ENCODE measurements at places on chromosomes 4 and X.
A peak's percentile ranks its signal among the peaks of the same experiment; 100 is the strongest.

DNA sequence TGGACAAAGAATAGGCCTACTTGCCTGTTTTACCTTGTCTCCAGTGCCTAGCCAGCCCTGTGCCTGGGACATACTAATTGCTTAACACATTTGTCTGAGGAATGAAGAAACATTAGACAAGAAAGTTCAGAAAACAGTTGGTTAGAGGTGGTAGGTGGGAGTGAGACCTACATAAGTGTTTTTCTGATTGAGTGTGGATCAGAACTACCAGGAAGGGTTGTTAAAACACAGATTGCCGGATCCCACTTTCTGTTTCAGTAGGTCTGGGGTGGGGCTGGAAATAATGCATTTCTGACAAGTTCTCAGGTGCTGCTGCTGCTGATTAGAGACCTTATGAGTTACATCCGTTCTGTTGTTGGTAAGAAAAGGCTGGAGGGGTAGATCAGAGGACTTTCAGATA is 5.7 kb upstream of the JADE1 start:
- peak; percentile 4 for DNase-seq

- no peak for DNase-seq
Observed at GRCh38 chrX:133185938-133186337, 32.2 kb downstream of the TFDP3 start.

- no peak for DNase-seq
Observed at GRCh38 chr4:187711586-187711985, 284.0 kb upstream of the ZFP42 start.

DNA sequence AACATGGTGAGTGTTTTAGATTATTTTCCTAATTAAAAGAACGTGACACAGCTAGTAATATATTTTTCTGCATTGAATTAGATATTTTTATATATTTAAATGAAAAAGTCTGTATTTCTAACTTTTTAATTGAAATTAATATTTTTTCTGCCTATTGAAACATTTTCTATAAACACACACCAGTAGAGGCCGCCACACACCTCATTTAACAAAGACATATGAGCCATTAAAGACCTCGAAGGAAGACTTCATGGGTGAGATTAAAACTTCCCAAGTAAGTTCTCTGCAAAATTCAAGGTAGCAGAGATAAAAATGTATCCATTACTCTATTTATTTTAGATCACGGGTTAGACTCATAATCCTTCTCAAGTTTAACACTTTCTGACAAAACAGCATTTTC is 8.3 kb downstream of the SLITRK2 start:
- DNase-seq = no peak

GRCh38 chr4:113141901-113142346 is 92.5 kb downstream of the ANK2 start:
- no peak for DNase-seq

GRCh38 chrX:70921709-70922352 is 9.1 kb downstream of the SLC7A3 start:
- DNase-seq = no peak

DNA sequence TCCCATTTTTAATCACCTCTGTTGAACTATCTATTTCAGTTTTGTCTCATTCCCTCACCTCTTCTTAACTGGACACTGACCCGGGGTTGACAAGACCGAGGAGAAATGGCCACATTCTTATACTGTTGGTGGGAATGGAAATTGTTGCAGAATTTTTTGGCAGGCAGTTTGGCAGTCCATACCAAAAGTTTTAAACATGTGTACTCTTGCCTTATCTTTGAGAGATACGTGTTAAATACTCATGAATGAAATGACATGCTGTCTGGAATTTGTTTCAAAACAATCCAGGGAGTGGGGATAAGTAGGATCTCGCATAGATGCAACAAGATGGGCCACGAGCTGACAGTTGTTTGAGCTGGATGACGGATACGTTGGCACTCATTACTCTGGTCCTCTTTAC is 12.1 kb downstream of the FGFBP1 start:
- DNase-seq = no peak

- DNase-seq = no peak
Observed at GRCh38 chrX:18426004-18426320, 554 bp downstream of the CDKL5 start.

DNA sequence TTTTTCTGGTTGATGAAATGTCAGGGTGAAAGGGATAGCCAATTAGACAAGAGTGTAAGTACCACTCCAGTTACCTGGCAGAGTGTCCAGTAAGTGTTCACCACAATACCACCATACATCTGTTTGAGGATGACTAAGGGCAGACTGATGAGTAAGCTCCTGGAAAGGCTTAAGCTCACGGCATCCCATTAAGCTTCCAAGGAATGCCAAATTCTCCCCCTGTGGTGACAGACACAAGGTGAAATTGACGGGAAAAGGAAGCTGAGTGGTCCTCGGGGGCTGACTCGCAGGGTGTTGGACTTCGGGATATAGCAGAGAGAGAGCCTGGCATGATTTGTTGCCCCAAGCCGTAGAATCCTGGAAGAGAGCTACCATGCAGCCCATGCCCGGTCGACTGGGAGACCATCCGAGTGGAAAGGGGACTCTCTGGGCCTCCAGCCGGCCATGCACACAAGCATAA is 7.6 kb upstream of the BST1 start:
- no peak for DNase-seq

GRCh38 chr4:139361301-139361700 is 59.0 kb upstream of the NDUFC1 start:
- DNase-seq = no peak

DNA sequence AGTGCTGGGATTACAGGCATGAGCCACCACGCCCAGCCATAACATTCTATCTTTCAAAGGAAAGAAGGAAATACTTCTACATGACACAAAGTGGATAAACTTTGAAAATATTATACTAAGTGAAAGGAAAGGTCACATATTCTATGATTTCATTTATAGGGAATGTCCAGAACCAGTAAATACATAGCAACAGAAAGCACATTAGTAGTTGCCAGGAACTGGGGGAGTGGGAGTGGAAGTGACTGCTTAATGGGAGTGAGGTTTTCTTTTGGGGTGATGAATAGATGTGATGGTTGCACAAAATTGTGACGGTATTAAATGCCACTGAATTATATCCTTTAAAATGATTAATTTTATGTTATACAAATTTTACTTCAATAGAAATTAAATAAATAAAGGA is 95.7 kb upstream of the IL15 start:
- DNase-seq = no peak

DNA sequence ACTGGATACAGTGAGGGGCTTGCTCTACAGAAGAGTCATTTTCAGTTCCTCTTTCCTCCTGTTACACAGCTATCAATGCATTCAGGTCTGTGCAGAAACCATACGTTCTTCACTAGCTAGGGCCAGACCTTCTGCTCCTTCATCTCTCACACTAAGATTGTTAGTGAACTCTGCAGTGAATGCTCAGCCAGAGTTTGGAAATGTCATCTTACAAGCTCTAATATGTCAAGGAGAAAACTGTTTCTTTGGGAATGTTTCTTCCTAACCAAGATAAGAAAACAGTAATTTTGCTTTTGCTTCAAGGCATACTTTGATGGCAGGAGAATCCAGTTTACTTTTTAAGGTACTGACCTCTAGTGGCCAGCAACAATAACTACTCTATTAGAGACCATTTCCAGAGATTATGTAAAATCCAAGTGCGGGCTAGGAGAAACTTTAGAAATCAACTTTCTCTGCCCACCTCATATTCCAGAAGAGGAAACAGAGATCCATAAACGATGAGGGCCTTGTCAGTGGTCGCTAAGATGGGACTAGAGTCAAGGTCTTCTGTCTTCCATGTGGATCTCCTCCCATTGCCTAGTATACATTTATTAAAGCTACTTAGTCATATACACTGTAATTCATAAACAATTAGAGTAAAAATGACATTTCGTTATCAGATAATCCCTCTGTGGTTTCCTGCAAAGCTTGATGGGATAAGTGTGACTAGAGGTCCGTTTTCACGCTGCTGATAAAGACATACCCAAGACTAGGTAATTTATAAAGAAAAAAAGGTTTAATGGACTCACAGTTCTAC is 12.1 kb upstream of the CC2D2A start:
- no peak for DNase-seq

DNA sequence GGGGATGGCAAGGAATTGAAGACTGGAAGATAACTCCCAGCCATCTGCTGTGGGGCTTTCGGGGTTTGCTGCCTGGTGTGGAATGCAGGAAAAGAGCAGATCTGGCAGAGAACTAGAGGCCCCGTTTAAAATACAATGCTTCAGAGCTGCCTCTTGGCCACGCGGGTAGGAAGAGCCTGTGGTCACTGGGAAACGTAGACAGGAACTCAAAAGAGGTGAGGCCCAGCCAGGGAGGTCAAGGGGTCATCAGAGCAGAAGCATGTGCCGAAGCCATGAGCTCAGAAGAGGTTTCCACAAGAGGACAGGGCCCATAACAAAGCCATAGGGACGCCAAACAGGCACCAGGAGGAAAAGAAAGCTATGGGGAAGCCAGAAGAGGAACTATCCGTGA is 14.5 kb upstream of the STS start:
- no peak for DNase-seq

DNA sequence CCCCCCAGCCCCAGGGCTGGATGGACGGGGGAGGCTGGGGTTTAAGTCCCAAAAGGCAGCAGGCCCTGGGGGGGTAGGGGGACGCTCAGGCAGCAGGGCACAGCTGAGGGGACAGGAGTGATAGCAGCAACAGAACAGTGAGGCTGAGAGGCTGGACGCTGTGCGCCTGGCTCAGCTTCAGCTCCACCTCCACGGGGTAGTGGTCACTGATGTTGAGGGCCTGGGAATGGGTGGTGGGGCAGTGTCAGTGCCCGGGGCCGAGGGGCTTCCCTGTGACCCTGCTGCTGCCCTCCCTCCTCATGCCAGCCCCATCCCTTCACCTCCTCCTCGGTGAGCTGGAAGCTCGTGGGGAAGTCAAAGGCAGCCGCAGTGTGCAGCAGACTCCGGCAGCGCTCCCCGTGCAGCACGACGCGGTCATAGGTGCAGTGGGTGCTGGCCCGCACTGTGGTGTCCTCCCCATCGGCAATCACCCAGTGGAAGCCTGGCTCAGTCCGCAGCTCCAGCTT is 4.5 kb downstream of the RPL10 start:
- no peak for DNase-seq

DNA sequence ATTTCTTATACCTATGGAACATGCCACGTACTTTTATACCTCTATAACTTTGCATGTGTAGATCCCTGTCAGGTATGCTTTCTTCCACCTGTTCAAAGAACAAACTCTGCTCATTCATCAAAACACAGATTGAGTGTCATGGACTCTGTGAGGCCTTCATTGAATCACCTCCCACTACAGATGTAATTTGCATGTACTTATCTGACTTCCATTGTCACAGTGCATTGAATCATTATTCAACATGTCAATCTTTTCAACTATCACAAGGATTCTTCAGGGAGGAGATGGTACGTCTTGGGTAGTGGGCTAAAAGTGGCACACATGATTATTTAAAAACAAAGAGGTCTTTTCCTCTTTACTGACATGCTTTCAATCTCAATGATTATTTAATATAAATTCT is 24.1 kb downstream of the SPOCK3 start:
- no peak for DNase-seq

DNA sequence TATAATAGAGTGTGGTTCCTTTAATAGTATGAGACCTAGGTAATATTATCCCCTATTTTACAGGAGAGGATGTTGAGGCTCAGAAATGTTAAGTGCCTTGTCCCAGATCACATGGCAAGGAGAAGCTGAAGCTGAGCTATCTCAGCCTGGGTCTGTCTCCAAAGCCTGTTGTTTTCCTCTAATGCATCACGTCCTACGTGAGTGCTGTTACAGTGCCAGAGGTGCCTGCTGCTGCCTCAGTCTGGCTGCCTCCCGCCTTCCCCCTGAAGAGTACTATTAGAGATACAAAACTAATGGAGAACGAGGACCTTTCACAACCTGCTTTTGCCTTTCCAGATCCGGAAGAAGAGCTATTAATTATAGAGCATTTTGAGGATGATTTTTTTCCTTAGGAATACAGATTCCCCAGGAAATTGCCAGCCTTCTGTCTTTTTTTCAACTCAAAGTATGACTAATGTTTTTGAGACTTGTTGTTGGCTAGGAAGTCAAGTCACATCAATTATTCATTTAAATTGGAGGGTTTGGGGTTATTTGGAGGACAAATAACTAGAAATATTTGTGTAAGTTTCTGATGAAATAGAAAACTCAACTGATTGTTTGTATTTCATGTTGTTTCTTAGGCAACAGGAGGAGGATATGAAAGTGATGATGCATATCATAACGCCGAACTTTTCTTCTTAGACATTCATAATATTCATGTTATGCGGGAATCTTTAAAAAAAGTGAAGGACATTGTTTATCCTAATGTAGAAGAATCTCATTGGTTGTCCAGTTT is 43.9 kb upstream of the MTMR1 start:
- DNase-seq = no peak

DNA sequence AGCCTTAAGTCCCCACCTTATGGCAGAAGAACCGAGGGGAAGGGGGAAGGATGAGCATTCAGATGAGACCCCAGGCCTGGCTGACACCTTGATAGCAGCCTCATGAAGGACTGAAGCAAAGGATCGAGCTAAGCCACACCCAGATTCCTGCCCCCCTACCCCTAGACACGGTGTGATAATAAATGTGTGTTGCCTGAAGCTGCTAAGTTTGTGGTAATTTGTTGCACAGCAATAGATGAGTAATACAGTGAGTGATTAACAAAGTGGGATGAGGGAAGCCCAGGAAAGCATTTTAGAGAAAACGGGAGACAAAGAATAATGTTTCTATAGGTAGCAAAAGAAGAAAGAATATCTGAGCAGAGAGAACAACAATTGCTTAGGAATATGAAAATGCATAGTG is 404.2 kb downstream of the MID1IP1 start:
- no peak for DNase-seq

GRCh38 chr4:78945651-78946179 is 6.5 kb upstream of the PAQR3 start:
- no peak for DNase-seq

DNA sequence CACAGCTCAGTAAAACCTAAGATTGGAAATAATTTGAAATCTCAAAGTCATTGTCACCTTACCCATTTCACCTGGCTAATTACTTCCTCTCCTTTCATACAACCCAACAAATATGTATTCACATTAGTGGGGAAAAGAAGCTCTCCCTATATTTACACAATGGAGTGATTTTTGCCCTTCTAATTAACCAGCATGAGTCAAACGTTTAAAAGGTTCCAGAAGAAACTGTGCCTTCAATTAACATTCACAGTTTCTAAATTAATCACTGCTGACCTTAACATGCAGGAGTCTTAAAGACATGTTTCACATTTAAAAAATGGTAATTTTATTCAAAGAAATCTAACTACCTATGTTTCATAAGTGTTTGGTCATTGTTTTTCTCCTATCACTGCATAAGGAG is 254.6 kb downstream of the CBLL2 start:
- DNase-seq = no peak
